ENCODE measurements at places on chromosomes 4 and X. TPM values are rescaled to one million over a fixed set of nuclear protein-coding genes. Genes with fewer than 3 reads are reported as not detected.

ADGRL3 gene
- polyA plus RNA-seq, result not detected

- no peaks in the 10 kb centered on the region for H3K4me1 ChIP-seq
- H3K27ac ChIP-seq, result no peak overlapping the region
- peaks cover 3% of the 10 kb centered on the region for H3K36me3 ChIP-seq
- H3K27me3 ChIP-seq, result peaks cover 4% of the 10 kb centered on the region
Observed at GRCh38 chr4:14399848-14400247, 602.4 kb upstream of the CPEB2 start.

MAGEB3 gene
- polyA plus RNA-seq, result not detected

DNA sequence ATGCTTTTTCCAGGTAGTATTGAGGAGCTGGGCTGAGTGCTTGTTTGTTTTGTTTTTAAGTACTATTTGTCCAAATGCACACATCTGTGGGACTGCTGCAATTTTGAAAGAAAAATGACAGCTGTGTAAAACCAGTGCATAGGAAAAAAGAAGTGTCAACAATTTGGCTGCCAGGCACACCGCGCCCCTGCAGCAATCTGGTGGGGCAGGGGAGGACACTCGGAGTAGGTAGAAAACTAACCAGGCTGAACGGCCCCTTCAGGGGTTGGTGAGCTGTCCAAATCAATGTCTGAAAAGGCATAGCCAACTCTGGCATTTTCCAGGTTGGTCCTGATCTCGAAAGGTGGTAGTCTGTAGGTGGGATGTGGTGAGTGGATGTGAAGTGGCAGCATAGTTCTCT lies 1.1 kb downstream of the LDOC1 start:
- no peaks in the 10 kb centered on the region for H3K36me3 ChIP-seq
- H3K4me3 ChIP-seq, result peak overlapping the region; percentile 90
- DNase-seq, result no peak
- peaks cover 17% of the 10 kb centered on the region for H3K4me1 ChIP-seq
- no peak overlapping the region for H3K27ac ChIP-seq

SLIT2 gene
- polyA plus RNA-seq, result not detected

DNA sequence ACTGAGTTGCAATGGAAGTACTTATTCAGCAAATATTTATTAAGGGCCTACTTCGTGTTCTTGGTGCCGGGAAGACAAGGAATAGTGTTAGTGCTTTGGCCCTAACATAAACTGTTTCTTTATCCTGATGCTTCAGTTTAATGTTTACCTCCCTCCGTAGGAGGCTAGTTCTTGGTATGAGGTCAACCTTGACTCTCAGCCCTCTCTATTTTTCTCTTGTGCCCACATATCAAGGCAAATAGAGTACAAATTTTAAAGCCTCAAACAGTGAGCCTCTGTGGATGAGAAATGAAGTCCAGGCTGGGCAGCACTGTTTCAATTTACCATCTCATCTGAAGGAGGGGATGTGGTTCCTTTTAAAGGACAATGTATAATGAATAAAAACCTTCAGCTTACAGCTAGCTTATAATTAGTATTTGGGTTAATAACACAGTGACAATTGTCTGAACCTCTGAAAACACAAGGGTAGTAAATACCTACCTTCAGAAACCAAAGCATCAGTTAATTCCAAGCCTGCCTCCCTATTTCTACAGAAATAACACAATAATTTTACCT lies 68.5 kb downstream of the SH3RF1 start:
- H3K4me3 ChIP-seq, result no peak overlapping the region
- no peak overlapping the region for H3K27ac ChIP-seq
- peaks cover 8% of the 10 kb centered on the region for H3K27me3 ChIP-seq
- DNase-seq, result no peak
- no peaks in the 10 kb centered on the region for H3K36me3 ChIP-seq

DNA sequence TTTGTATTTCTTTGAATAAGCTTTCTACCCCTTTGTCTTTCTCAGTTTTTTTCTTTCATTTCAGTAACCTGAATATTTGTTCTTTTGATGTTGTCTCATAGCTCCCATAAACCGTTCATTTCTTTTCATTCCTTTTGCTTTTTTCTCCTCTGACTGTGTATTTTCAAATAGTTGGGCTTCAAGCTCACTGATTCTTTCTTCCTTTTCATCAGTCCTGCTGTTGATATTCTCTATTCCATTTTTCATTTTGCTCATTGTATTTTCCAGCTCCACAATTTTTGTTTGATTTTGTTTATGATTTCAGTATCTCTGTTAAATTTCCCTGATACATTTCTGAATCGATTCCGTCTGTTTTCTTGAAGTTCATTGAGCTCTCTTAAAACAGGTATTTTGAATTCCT lies 129.6 kb upstream of the NUDT6 start:
- no peaks in the 10 kb centered on the region for H3K27me3 ChIP-seq
- DNase-seq, result no peak
- H3K4me1 ChIP-seq, result peaks cover 8% of the 10 kb centered on the region
- H3K4me3 ChIP-seq, result no peak overlapping the region
- H3K36me3 ChIP-seq, result peaks cover 50% of the 10 kb centered on the region

RAB28 gene
- 16.8 TPM for polyA plus RNA-seq

DNA sequence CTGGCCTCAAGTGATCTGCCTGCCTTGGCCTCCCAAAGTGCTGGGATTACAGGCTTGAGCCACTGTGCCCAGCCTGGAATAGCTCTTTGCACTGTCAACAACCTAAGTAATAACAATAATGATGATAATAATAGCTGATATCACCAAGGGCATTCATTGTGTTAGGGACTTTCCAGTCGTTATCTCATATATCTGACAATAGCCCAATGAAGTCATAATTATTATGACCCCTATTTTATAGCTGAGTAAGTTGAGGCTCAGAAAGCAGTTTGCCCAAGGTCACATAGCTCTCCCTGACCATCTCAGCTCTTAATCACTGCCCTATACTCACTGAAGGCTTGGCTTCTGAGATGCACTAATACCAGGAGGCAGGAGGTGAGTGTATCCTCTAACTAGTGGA lies 18.7 kb upstream of the MAP7D3 start:
- no peak for DNase-seq
- H3K27ac ChIP-seq, result no peak overlapping the region
- H3K4me3 ChIP-seq, result no peak overlapping the region
- no peaks in the 10 kb centered on the region for H3K36me3 ChIP-seq
- no peaks in the 10 kb centered on the region for H3K4me1 ChIP-seq

HOPX gene
- polyA plus RNA-seq, result 1,652 TPM

DNA sequence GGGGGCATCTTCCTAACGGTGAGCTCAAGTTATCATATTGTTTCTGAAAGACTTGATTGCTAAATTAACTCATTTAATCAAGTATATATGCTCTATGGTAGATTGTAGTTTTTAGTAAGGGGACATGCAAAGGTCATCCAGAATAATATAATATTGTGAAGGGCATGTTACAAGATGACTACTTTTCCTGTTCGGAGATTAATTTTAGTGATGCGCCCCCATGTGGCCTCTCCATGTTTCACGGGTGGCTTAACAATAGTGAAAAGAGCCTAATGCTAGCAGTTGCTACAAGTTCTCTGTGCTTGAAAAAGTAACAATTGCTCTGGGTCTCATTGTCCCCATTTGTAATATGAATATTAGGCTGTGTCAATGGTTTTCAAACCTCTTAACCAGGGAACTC lies 12.2 kb downstream of the SMPX start:
- no peak overlapping the region for H3K4me3 ChIP-seq
- peaks cover 4% of the 10 kb centered on the region for H3K27me3 ChIP-seq
- H3K27ac ChIP-seq, result no peak overlapping the region
- no peaks in the 10 kb centered on the region for H3K36me3 ChIP-seq
- DNase-seq, result no peak
- H3K4me1 ChIP-seq, result no peaks in the 10 kb centered on the region

GRCh38 chrX:43655151-43656004 lies 721 bp upstream of the MAOA start:
- peaks cover 2% of the 10 kb centered on the region for H3K27me3 ChIP-seq
- H3K4me3 ChIP-seq, result peak overlapping the region; percentile 91
- H3K36me3 ChIP-seq, result no peaks in the 10 kb centered on the region
- H3K4me1 ChIP-seq, result peaks cover 9% of the 10 kb centered on the region
- H3K27ac ChIP-seq, result peak overlapping the region; percentile 22

P2RY10 gene
- polyA plus RNA-seq, result 5.4 TPM

GRCh38 chr4:16677001-16677944 lies 221.2 kb downstream of the LDB2 start:
- H3K4me1 ChIP-seq, result no peaks in the 10 kb centered on the region
- H3K27me3 ChIP-seq, result no peaks in the 10 kb centered on the region
- H3K4me3 ChIP-seq, result no peak overlapping the region
- DNase-seq, result no peak
- no peaks in the 10 kb centered on the region for H3K36me3 ChIP-seq

GRCh38 chrX:125681507-125681906 lies 361.8 kb downstream of the TEX13C start:
- no peaks in the 10 kb centered on the region for H3K4me1 ChIP-seq
- no peak overlapping the region for H3K27ac ChIP-seq
- no peak overlapping the region for H3K4me3 ChIP-seq

DNA sequence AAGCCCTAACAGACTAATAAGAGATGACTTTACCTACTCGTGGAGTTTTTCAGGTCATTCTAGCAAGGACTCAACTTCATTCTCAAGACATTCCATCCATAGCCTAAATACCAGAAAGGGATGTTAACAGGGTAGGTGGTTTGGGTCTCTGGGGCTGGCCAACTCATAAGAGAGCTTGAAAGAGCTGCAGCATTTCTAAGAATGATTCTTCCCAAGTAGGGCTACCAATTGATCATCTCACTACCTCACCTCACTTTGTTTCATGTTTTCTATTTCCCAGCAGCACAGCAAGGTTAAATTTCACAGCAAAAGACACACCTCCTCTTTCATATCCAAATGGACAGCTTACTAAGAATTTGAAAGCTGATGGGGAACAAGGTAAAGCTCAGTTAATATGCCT lies 614.8 kb upstream of the DIPK2B start:
- no peaks in the 10 kb centered on the region for H3K27me3 ChIP-seq
- DNase-seq, result no peak
- H3K4me3 ChIP-seq, result no peak overlapping the region
- no peak overlapping the region for H3K27ac ChIP-seq

ATP8A1 gene
- polyA plus RNA-seq, result 18.1 TPM

- H3K4me1 ChIP-seq, result no peaks in the 10 kb centered on the region
- DNase-seq, result no peak
- peaks cover 16% of the 10 kb centered on the region for H3K36me3 ChIP-seq
- no peak overlapping the region for H3K4me3 ChIP-seq
Observed at GRCh38 chr4:102299354-102300107, 45.8 kb downstream of the SLC39A8 start.

L1CAM gene
- not detected for polyA plus RNA-seq

DNA sequence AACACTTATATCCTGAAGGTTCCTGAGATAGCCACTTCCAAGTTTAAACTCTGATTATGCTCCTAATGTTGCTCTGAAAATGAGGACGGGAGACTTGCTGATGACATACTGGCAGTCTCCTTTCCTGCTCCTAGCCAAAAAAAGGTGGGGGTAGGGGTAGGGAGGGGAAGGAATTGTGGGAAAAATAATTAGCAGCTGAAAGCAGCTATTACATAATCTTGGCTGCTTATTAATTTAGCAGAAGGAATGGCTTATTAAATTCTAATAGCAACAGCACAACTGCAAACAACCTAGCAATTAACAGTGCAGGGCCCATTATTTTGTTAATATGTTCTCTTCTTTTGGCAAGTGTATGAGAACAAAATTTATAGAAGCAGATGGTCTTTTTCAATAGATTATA lies 2.0 kb upstream of the AP1S2 start:
- no peak overlapping the region for H3K27ac ChIP-seq
- peak overlapping the region; percentile 27 for H3K4me3 ChIP-seq
- peaks cover 22% of the 10 kb centered on the region for H3K27me3 ChIP-seq
- no peaks in the 10 kb centered on the region for H3K36me3 ChIP-seq
- H3K4me1 ChIP-seq, result peaks cover 16% of the 10 kb centered on the region

DNA sequence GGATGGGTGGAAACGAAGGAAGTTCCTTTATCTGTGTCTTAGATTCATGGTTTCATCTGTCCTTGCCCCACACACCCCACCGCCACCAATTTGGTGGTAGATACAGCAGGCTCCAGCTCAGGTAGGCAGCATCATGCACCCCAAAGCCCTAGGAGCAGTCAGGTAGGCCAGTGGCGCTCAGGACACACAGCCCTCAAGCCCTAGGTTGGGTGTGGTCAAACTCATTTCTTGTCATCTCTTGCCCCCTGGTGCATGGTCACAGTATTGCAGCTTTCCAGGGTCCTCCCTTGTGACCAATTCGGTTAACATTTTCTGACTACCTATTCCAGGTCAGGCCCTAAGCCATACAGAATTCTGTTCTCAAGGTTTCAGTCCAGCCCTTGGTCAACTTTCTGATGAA lies 14.5 kb upstream of the PRRG3 start:
- no peak overlapping the region for H3K4me3 ChIP-seq
- peaks cover 2% of the 10 kb centered on the region for H3K27me3 ChIP-seq
- no peak overlapping the region for H3K27ac ChIP-seq
- H3K36me3 ChIP-seq, result no peaks in the 10 kb centered on the region
- no peaks in the 10 kb centered on the region for H3K4me1 ChIP-seq

MND1 gene
- not detected for polyA plus RNA-seq

SMC1A gene
- 43.1 TPM for polyA plus RNA-seq

- H3K36me3 ChIP-seq, result no peaks in the 10 kb centered on the region
- DNase-seq, result no peak
- H3K4me3 ChIP-seq, result no peak overlapping the region
Observed at GRCh38 chrX:99353412-99353811, 1056.7 kb downstream of the PCDH19 start.

DNA sequence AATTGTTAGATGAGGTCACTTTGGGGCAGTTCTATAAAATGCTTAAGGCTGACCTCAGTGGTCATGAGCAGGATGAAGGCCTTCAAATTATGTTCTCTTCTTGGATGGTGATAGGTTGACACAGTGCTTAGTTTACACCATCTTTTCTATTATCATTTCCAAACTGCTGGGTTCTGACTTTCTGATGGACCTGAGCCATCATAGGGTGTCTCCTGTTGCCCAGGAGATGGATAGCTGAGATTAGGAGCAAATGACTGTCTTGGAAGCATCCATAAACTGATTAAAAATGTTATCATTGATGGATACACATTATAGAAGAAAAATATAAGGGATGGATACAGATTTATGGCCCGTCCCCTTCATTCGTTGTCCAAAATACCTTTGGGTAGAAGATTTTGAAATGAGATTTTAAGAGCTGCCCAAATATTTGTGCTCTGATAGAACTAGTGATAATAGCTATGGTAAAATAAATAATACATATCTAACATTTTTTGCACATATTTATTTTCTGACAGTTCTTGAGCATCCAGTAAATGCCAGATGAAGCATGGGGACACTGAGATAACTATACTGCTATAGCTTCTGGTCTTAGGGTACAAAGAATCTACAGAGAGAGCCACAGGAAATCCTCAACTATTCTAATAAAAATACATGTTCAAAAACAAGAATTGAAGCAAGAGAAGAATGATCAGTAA lies 839.4 kb upstream of the LCORL start:
- DNase-seq, result no peak
- H3K4me1 ChIP-seq, result no peaks in the 10 kb centered on the region
- H3K27ac ChIP-seq, result no peak overlapping the region
- H3K27me3 ChIP-seq, result no peaks in the 10 kb centered on the region
- H3K4me3 ChIP-seq, result no peak overlapping the region

DNA sequence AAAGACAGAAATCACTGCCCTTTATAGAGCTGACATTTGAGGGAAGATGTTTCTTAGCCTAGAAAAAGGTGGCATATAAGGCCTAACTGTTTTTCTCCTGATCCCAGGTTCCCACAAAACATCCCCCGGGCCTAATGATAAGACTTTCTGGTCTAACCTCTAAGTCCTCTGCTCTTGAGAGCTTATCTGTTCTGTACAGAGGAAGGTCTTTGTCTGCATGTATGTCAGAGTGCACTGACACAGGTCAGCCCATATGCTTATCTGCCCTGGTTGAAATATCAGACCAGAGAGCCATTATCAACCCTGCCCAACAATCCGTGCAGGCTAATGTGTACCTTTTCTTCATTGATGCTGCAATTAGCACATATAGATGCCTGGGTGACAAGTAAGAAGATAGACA lies 76.2 kb downstream of the ARHGEF9 start:
- no peak for DNase-seq
- no peak overlapping the region for H3K4me3 ChIP-seq
- H3K36me3 ChIP-seq, result peaks cover 20% of the 10 kb centered on the region
- peaks cover 23% of the 10 kb centered on the region for H3K4me1 ChIP-seq
- no peaks in the 10 kb centered on the region for H3K27me3 ChIP-seq
